ENCODE measurements at places on chromosomes 3 and 15.
A peak's percentile ranks its signal among the peaks of the same experiment; 100 is the strongest.

DNA sequence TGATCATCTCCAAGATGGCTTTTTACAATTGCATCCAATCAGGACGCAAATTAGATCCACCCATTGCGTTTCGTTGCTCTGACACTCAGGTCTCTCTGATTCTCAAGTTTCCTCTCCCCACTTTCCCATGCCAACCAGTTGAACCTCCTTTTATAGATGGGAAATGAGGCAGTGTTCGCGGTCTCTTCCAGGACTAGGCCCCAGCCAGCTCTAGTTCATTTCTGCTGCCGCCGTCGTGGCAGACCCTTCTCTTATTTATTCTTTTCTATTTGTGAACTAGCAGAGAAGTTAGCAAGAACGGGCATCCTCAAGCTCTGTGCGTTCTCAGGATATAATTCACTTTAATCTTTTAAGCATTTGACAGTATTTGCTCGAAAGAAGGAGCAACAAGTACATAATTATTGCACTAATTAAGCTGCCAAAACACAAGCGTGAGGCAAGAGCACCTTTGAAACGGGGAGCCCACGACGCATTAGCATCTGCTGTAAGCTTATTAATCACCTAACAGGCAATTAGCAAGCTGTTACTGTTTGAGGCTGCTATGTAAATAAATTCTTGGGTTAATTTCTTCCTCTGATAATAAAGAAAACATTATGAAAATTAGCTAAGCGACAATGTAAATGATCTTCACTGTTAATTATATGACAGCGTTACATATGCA, 246.4 kb upstream of the TLE3 start:
- no peak for DNase-seq

GRCh38 chr15:39250460-39251186, 330.3 kb upstream of the THBS1 start:
- DNase-seq, result no peak

- no peak for DNase-seq
Observed at GRCh38 chr3:29606416-29606815, 325.5 kb downstream of the RBMS3 start.

GRCh38 chr3:46539443-46540005, 26.6 kb downstream of the LRRC2 start:
- no peak for DNase-seq

DNA sequence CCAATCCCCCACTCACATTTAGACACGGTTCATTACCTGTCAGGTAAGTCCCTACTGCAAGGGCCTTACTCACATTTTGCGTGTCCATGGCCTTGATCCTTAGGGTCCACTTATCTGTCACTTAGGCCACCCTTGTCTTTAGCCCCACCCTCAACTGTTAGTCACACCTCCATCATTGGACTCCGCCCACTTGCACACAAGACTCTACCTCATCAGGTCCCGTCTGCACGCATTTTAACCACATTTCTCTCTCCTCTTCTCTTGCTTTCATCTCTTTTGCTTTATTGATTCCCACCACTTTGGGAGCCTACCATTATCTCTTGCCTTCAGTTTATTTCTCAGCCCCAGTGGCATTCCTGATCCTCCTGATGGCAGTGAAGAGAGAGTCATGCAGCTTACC, at the start of gene IQCF6:
IQCF6 (minus strand) TSS at position 101 of the 400 bp plus-strand sequence; CDS start at position 88, 13 bp downstream.
- no peak for DNase-seq

DNA sequence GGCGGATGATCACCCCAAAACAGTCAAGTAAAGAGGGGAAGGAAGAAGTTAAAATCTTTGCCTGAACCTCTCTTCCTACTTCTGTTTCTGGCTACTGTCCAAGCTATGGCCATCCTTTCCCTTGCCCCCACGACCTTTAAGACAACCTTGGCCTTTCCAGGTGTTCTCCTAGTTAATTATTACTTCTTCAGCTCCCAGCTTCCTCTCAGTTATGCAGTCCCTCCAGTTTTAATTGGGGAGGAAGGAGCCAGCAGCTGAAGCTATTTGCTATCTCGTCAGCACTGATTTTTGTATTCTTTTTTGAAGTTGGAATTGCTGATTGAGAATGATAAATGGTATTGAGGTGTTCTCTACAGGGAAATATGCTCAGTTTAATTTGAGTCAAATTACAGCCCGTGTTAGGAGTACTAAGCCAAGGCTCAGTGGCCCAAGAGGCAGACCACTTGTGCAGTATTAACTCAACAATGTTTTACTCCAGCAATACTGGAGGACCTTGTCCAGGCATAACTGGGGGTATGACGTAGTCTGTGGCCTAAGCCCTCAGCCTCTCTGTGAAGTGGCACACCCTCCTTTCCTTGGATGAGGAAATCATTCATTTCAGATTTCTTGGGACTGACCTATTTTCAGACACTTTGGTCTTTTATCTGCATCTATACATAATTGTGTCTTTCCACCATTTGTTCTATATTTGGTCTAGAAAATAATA, 336.9 kb downstream of the SLC9A9 start:
- DNase-seq, result no peak

- peak; percentile 75 for DNase-seq
Observed at GRCh38 chr3:124467980-124468902, 262.0 kb upstream of the UMPS start.
